ENCODE measurements at places on chromosomes 6 and 20.
A peak's percentile ranks its signal among the peaks of the same experiment; 100 is the strongest.

DNA sequence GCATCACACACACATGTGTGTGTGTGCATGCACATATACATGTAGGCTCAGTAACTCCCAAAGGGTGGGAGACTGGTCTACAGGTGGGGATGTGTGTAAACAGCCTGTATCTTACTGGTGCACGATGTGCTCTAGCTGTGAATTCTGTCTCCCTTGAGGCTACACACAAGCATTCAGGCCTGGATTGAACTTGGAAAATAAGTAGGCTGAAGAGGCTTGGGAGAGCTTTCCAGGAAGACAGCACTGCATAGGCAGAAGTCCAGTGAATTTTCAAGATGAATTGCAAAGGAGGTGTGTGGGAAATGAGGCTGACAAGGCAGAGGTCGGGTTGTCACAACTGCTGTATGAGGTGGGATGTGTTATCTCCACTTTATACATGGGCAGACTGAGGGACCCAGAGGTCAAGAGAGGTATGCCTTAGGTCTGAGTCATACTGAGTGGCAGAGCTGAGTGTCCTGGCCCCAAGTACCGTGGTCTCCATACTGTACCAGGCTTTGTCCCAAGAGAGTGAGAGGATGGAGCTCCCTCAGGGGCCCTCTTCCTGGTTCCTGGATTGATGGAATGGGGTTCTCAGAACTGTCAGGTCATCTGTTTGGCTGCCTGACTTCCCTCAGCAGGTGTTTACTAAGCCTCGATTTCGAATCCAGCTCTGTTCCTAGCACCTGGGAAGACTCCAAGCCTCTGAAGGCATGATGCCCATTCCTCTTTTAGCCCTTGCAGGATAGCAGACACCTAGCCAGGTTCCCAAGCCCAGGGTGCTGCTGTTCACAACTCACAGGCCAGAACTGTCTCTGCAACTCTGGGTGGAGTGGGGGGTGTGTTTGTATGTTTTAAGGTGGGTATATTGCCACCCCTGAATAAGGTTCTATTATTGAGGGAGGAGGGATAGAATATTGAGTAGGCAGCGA, 14.4 kb downstream of the SNPH start:
- DNase-seq: no peak

DNA sequence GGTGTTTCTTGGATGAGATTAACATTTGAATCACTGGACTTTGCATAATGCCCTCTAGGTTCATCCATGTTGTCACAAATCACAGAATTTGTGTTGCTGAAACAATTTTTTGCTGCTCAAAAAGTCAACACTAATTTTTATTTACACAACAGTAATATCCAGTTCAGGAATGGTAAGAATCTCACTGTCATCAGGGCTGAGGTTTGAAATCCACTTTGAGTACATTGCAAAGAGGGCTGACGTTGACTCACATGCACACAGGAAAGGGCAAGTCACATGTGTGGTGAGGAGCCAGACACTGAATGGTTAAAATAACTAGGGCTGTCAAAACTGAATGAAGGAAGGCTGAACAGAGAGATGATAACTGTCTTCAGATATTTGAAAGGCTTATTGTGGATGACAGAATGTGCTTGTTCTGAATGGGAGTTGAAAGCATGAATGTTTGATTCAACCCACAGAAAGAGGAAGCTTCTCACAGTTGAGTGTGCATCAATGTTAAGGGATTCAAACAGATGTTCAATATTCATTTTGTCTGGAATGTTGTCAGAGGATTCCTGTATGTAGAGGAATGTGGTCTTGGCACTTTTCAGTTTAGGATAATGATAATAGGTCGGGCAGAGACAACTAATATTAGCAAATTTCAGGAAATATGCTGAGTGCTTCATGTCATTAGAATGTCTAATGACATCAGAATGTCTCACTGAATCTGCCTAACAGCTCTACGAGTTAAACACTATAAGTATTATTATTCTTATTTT, 3.6 kb upstream of the ADGRG6 start:
- no peak for DNase-seq

DNA sequence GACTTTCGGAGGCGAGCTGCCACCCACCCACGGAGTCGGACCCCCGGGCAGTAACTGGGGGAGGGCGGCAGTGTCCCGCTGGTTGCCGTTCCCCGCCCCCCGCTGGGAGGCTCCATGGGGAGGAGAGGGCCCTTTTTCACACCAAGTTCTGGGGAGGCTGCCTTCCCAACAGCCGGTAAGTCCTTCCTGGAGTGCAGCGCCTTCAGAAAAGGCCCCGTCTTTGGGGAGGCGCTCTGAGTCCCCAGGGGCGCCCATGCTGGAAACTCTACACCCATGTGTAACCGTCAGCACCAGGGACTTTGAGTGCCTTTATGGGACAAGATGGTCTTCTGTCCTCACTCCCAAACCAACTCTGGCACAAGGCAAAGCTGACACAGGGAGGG, 430 bp upstream of the SOX18 start:
- no peak for DNase-seq

DNA sequence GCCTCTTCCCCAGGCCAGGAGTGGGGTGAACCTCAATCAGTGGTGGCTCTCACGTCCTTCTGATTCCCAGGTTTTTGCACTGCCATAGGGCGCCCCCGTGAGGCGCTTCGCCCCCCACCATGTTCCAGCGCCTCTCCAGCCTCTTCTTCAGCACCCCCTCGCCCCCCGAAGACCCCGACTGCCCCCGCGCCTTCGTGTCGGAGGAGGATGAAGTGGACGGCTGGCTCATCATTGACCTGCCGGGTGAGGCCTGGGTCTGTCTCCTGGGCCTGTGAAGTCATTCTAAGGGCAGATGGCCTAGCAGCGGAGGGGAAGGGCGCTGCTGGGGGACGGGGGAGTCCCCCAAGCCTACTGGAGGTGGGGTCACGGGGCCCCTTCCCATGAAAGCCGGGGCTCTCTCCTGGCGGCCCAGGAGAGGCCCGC, 4.5 kb downstream of the TP53INP2 start:
- DNase-seq: peak; percentile 33
